HS-27A (cell line): ENCODE measurements at places on chromosomes 1 and 21.

DNA sequence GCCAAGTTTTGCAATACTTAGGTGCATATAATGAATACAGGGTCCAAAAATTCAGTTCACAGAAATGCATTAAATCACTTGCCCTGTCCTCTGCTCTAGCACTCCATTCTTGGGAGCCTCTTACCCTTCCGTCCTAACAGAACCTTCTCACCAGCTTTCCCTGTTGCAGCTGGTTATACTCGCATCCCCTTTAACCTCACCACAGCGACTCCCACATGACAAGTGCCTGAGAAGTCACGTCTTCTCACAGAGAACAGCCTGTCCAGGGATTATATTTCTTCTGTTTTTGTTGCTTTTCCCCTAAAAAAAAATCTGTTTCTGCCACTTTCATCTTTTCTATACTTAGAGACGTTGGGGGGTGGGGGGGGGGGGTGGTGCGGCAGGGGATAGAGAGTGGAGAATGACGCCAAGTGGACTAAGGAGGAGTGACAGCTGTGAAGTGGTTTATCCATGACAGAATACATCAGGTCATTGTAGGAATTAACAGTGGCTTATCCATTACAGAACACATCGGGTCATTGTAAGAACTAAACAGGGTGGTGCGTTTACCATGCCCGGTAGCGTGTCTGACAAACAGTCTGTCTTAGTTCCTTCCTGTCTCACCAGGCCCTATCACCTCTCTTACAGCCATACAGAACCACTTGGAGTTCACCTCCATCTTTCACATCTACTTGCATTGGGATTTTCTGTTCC, 117.6 kb downstream of the UBE2U start:
- DNase-seq = no peak

- DNase-seq = no peak
These were observed 111.3 kb downstream of the HIVEP3 start for GRCh38 chr1:41807390-41807789.

- no peak for DNase-seq
These were observed 73.4 kb upstream of the F3 start for GRCh38 chr1:94614996-94615395.

- no peak for DNase-seq
These were observed 5.0 kb upstream of the PMVK start for GRCh38 chr1:154941333-154942013.

DNA sequence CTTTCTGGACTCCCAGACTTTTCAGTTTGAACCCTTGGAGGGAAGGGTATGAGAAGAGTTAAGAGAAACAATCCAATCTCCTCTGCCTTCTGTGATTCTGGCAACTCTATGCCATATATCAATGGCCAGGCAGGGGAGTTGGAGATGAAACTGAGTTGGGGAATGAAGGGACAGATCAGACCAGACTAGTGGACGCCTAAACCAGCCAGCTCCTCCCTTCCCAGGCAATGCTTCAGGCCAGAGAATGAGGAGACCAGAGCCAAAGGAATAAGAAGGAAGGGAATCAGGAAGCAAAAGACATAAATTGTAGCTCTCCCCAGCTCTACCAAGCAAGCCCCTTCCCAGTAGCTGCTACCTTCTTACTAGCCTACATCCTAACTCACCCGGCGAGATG, 22.7 kb downstream of the PLEKHA6 start:
- no peak for DNase-seq

GRCh38 chr21:45767071-45768006, 123.8 kb downstream of the PCBP3 start:
- no peak for DNase-seq

DNA sequence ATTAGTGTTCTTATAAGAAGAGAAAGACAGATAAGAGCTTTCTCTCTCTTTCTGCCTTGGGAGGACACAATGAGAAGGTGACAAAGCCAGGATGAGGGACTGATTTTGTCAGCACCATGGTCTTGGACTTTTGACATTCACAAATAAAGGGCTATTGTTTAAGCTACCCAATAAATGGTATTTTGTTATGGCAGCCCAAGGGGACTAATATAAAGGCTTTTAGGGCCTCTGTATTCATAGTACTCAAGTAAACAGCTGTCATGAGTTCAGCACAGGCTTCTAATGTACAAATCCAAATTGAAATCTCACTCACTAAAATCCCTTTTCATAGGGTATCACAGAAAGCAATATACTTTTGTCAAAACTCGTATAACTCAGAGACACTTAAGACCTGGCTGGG, 242.7 kb downstream of the FAF1 start:
- DNase-seq = no peak

GRCh38 chr1:206540044-206540780, 32.9 kb downstream of the RASSF5 start:
- no peak for DNase-seq

DNA sequence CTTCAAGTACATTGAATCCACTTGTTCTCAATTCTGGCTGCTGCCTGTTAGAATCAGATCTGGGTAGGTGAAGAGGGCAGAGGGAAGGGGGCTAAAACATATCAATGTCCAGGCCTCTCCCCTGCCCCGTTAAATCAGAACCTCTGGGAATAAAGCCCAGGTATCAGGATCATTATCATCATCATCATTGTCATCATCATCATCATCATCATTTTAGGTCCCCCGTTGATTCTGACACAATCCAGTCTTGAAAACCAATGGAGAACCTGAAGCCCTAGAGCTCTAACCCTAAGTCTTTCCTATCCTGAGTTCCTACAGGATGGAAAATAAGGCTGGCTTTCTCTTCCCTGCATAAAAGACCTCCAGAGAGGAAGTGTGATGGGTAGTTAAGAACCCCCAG, 93.1 kb downstream of the TAS1R2 start:
- no peak for DNase-seq

- DNase-seq = no peak
These were observed 16.2 kb downstream of the SSX2IP start for GRCh38 chr1:84674021-84674420.

DNA sequence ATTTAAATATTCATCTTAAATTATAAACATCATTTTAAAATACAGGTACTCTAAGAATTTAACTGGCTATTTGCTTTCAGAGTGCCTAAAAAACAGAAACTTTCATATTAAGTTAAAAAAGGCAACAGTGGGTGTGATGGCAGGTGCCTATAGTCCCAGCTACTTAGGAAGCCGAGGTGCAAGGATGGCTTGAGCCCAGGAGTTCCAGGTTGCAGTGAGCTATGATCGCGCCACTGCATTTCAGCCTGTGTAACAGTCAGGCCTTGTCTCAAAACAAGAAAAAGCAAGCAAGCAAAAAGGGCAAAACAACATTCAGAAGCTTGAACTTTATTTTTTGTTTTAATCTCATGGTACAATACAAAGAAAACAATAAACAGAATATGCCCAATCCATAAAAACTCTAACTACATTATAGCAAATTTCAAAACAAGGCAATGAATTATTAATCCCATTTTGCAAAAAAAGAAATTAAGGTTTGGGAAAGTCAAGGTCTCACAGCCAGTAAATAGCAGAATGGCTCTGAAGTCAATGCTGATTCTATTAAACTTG, 15.2 kb downstream of the ENAH start:
- no peak for DNase-seq

DNA sequence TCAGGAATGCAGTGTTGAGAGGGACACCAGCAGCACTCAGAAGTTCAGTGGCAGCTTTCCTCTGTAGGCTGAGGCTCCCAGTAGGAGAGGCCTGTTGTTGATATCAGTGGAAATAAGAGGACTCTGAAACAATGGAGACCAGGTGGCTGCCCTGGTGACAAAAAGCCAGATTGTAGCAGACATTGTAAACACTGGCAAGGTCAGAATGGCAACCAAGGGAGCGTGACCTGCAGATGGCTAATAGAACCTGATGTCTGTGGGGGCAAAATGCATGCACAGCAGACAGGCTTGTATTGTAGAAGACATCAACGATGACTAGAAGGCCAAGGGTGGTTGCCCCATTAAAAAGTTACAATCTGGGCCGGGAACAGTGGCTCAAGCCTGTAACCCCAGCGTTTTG, 53.1 kb upstream of the GPR37L1 start:
- no peak for DNase-seq

DNA sequence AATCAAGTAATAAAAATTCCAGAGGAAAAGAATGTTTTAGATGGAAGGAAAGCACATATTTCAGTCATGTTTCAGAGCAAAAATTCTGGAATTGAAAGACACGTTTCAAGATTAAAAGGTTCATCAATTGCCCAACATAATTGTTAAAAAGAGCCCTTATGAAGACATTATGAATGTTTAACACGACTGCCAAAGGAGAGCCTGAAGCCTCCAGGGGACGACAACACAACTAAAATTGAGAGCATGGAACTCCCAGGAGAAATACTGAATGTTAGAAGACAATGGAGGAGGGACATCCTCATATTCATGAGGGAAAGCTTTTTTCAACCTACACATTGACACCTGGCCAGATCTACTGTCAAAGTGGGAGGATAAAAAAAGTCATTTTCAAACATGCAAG, 16.0 kb downstream of the OR2T11 start:
- no peak for DNase-seq

GRCh38 chr1:159753386-159753785, 27.4 kb upstream of the DUSP23 start:
- no peak for DNase-seq

DNA sequence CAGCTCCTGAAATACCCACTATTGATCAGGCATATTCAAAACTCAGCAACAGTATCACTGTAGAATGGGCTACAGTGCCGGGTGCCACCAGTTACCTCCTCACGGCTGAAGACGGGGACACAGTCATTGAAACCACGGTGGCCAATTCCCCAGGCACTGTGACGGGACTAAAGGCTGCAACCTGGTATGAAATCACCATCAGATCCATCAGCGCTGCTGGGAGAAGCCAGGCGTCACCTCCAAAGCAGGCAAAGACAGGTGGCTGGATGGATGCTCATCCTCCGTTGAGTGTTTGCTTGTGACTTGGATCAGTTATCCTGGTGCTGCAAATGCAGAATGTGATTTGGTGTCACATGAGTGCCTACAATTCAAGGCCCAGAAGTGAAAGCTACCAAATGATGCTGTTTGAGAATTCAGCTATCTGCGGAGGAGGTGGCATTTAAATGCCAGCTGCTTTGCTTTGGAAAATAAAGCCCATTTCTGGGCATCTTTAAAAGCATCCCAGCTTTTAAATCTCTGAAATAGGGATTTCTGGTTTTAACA, 5.1 kb downstream of the FNDC7 start:
- no peak for DNase-seq

GRCh38 chr1:165117482-165117881, 239.0 kb downstream of the LMX1A start:
- DNase-seq = no peak

DNA sequence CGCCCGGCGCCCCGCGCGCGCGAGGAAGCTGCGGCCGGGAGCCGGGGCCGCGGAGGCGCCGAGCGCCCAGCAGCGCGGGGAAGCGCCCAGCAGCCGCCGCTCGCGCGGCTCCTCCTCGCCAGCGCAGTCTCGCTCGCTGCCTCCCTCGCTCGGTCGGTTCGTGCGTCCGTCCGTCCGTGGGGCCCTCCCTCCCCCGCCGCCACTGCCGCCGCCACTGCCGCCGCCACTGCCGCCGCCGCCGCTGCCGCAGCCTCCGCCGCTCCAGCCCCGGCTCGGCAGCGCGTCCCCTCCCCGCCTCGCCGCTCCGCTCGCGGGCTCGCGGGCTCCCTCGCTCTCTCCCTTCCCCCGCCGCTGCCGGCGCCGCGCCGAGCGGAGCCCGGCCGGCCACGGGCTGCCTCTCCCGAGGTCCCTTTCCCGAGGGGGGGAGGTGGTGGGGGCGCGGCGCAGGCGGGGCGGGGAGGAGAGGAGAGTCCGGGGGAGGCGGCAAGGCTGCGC, at the start of gene KCND3:
TSS of gene KCND3 (minus strand) at position 138 of the 495 bp plus-strand sequence.
- DNase-seq = no peak

- no peak for DNase-seq
These were observed 158.8 kb downstream of the TOMM20 start for GRCh38 chr1:234969581-234970400.

DNA sequence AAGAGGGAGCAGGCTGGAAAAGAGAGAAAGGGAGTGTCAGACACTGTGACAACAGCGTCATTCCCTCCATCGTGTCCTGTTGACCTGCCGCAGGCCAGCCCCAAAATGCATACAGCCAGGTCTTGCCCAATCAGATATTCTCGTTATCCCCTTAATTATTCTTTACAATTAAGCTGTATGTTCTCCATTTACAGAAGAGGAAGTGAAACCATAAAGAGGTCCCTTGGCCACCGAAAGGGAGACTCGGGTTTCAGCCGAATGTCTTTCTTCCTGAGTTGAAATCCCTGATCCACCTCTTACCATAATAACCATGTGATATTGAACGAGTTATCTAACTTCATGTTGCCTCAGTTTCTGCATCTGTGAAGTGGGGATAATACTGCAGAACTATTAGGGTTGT, 70.5 kb downstream of the IGSF21 start:
- DNase-seq = no peak

DNA sequence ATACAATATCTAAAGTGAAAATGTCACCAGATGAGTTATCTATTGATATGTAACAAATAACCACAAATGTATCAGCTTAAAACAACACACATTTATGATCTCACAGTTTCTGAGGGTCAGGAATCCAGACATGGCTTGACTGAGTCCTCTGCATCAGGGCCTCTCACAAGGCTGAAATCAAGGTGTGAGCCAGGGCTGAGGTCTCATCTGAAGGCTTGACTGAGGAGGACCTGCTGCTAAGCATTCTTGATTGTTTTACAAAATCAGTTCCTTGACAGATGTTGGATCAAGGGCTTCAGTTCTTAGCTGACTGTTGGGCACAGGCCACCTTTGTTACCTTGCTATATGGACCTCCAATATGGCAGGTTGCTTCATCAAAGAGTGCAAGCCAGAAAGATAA, 483.7 kb downstream of the CAMTA1 start:
- no peak for DNase-seq
